ENCODE measurements at places on chromosomes 3 and 15.
A peak's percentile ranks its signal among the peaks of the same experiment; 100 is the strongest.

- peak; percentile 93 for DNase-seq
Measured at GRCh38 chr3:136250903-136251460, 842 bp downstream of the PCCB start.

- no peak for DNase-seq
Measured at GRCh38 chr3:69324362-69325025, 61.4 kb downstream of the FRMD4B start.

DNA sequence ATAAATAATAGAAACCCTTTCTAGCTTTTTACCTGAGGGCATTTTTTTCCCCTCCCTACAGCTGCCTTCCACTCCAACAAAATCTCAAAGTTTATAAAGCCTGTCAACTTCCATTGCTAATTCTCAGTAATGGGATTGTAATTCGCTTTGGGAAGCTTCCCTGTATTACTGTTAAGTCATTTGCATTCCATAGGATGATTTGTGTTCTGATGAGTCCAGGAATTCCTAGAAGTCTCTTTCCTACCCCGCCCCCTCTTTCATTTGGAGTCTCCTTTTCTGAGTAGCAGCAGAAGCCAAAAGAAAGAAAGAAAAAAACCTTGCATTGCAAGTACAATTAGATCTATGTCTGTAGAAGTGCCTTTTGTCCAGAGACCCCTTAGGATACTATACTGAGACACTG lies 1033.3 kb downstream of the IGSF11 start:
- DNase-seq: no peak

DNA sequence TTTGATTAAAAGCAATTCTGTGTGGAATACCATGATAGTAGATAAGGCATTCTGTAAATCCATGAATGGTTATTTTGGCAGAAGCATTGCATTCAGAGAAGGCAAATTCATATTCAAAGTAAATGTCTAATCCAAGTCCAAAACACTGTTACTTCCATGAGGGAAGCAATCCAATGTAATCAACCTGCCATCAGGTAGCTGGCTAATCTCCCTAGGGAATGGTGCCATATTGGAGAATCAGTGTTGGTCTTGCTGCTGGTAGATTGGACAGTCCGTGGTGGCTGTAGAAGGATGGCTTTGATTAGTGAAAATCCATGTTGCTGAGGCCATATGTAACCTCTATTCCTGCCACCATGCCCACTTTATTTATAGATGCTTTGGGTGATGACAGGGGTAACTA lies 72.1 kb upstream of the TNIK start:
- DNase-seq: no peak

- no peak for DNase-seq
Measured at GRCh38 chr3:138139691-138140090, 7.5 kb upstream of the A4GNT start.

- DNase-seq: no peak
Measured at GRCh38 chr15:90432253-90432652, 44.2 kb downstream of the IQGAP1 start.

GRCh38 chr3:186583831-186584230 lies 13.3 kb downstream of the DNAJB11 start:
- no peak for DNase-seq

GRCh38 chr3:32686713-32687112 lies 1.7 kb downstream of the CNOT10 start:
- no peak for DNase-seq

- no peak for DNase-seq
Measured at GRCh38 chr3:66350601-66351000, 129.8 kb downstream of the SLC25A26 start.

GRCh38 chr3:161153480-161153879 lies 48.3 kb upstream of the B3GALNT1 start:
- DNase-seq: no peak

DNA sequence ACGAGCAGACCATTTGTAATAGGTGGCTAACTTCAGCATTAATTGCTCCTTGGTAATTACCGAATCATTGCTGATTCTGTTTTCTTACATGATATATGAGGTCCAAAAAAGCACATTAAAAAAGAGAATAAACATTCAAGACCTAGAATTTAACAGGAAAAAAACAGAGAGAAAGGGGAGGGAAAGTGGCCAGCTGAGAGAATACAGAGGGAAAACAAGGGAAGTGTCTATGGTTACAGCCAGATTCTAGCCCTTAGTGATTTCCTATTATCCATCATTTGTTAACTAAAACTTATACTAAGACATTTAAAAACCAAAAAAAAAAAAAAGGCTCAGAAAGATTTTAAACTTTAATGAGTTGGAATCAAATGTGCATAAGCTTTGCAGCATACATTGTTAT lies 168.7 kb downstream of the LRTM1 start:
- DNase-seq: no peak

Measured in left lobe of liver (tissue), 2 donors.